ENCODE measurements at places on chromosomes 2 and 18.

DNA sequence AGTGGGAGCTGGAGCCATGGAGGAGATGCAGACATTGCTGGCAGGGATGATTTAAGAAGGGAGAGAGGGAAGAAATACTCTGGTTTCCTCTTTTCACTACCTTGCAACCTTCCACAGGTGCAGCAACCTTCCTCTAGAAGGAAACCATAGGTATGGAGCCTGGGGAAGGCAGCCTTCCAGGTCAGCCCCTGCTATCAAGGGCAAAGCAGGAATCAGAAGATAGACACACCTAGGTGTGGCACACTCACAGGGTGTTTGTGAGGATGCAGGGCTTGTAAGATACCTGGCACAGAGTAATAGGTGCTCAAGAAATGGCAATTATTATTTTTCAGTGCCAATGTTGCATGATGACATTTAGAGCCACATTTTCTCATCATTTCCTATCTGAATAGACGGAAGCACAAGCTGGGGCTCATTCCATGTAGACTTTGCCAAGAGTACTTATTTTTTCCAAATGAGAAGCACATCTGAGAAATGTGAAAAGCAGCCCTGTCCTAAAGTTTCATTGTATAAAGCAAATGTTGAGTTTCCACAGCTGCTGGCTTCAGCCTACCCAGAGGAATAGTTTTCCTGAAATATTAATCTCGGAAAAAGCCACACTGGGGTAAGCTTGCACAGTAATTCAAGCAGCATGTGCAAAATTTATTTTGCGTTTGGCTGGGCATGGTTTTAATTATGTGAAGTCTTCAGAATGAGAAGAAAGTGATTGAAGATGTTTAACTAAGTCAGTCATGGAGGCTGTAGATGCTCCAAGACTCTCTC, 20.6 kb downstream of the EVA1A start:
- DNase-seq: no peak

- DNase-seq: no peak
These were observed 16.1 kb downstream of the DYTN start for GRCh38 chr2:206701952-206702605.

- no peak for DNase-seq
These were observed 1.7 kb upstream of the DPP4 start for GRCh38 chr2:162075689-162076132.

GRCh38 chr18:76167410-76167809, 327.6 kb downstream of the ZNF516 start:
- no peak for DNase-seq

GRCh38 chr2:202060218-202060617, 12.8 kb upstream of the KIAA2012 start:
- DNase-seq: no peak

GRCh38 chr2:38514603-38515154, 88.0 kb downstream of the HNRNPLL start:
- DNase-seq: no peak

GRCh38 chr2:237617587-237617982, 9.8 kb upstream of the LRRFIP1 start:
- no peak for DNase-seq

DNA sequence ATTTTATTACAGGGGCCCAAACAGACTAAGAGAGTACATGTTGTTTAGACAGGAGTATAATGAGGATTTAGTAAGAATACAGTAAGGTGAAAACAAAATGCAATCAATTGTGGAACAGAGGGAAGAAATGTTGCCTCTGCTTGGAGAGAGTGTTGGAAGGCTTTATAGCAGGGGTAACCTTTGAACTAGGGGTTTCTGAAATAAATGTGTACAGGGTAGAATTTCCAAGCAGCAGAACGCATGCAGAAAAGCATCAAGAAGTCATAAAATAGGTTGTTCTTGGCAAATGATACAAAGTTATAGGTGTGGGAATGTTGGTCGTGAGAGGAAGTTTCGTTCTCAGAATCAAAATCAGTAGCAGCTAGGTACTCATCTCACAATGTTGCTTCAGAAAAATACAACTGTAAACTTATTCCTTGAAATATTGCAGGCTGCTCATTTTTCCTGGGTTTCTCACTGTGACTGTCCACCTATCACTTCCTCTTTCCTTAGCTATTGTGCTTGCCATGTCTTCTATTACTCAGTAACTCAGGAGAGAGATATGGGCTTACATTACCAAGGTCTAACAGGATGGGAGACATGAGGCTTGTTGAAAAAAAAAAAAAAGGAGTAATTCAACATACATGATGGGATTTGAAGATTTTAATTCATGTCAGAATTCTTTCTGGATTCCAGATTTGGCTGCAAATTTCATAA, 17.1 kb upstream of the HNMT start:
- no peak for DNase-seq

DNA sequence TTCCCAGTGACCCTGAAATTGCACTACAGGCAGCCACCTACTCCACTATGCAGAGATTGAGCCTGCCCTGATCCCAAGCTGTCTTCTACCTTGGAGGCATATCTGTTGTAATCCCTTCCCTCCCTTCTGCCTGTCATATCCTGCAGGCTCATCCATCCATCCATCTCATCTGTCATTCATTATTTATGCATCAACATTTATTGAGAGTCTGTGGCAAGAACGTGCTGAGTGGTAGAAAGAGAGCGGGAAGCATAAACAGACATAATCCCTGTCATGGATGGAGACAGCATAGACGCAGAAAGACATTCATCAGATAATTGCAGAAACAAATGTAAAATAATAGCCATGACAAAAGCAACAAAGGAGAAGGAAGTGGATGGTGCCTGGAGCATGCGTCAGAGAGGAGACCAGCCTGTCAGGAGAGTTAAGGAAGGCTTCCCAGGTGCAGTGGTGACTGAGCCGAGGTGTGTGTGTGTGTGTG, 110.7 kb upstream of the STPG4 start:
- DNase-seq: no peak

- peak; percentile 64 for DNase-seq
These were observed 33.1 kb downstream of the NGEF start for GRCh38 chr2:232979871-232980461.

DNA sequence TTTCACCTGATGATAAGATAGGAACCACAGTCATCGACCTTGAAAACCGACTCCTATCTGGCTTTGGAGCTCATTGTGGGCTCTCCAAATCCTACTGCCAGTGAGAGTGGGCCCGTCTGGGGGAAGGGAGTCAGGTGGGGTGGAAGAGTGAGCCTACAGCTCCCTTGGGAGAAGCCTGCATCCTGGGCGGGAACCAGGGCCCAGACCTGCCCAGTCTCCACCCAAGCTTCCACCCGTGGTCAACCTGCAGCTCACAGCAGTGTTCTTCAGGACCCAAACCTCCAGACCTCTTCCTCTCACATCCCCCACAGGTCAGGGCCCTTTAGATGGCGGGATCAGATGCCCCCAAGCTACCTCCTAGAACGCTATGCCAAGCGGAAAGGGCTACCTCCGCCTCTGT, 40.2 kb downstream of the LMAN2L start:
- DNase-seq: peak; percentile 72

DNA sequence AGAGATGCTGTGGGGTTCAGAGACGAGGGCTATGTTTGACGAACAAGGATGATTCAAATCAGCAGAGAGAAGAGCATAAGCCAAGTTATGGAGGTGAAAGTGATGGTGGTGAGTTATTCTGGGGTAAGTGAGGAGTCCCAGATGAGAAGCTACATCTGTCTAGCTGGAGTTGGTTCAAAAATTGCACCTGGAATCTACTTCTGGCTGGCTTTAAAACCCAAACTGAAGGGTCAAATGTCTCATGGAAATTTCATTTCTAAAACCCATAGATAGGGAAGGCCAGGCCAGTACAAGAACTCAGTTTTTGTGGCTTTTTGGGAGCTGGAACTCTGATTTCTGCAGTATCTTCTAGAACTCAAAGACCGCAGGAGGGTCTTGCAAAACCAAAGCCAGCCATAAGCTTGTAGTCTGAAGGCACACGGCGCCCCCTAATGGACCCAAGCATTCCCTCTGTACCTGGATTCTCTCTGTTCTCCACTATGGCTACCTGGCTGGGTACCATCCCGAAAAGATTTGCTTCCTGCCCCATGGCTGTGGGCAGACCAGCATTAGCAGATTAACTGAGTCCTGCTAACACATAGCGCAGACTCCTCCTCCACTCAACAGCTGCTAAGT, 229.1 kb upstream of the SLC14A2 start:
- DNase-seq: no peak

GRCh38 chr18:79047556-79048244, 21.5 kb upstream of the ATP9B start:
- DNase-seq: no peak

- no peak for DNase-seq
These were observed 49.4 kb downstream of the SLC66A2 start for GRCh38 chr18:79902075-79902474.

GRCh38 chr2:233259730-233260129, 8.3 kb downstream of the ATG16L1 start:
- no peak for DNase-seq

DNA sequence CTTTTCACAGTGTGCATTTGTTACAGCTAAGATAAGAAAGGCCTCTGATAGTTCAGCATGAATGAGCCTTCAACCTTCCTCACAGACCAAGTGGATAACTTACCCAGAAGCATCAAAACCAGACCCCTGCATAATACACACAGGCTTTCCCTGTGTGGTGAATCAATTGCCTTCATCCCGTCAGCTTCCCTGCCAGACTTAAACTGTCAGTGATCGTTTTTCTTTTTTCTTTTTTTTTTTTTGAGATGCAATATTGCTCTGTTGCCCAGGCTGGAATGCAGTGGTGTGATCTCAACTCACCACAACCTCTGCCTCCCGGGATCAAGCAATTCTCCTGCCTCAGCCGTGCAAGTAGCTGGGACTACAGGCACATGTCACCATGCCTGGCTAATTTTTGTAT, 20.5 kb upstream of the SLC35F5 start:
- no peak for DNase-seq

GRCh38 chr2:43427032-43427424, 168.8 kb downstream of the THADA start:
- DNase-seq: no peak

DNA sequence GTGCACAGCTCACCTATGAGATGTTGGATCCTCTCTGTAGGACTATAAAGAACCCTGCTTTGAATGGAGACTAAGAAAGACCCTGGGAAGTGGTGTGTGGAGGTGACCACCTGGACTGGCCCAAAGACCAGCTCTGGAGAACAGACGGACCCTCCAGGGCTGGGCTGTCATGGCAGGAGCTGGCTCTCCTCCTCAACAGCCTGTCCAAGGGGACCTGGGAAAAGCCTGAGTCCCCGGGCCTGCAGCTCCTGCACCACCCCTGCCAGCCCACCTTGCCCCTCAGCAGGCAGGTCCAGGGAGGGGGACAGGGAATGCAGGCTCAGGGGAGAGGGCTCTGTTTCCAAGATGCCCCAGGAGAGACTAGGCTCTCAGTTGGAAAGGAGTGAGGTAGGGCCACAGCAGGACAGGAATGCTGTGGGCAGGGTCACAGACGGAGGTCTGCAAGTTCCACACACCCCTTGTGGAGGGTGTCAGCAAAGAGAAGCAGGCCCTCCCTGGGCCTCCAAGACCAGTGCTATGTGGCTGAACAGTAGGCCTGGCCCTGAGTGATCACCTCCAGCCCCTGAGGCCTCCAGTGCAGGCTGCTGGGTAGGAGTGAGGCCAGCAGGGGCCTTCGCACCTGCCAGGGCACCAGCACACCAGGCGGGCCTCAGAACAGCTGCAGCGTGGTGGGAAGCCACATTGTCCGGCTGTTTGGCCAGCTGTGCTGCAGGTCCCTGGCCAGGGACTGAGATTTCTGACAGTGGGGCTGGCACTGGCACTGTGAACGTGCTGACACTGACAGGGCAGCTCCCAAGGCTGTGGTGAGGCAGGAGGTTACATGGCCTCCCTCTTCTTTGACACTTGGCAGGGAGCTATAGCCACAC, 86.4 kb upstream of the OTOS start:
- DNase-seq: peak; percentile 76

DNA sequence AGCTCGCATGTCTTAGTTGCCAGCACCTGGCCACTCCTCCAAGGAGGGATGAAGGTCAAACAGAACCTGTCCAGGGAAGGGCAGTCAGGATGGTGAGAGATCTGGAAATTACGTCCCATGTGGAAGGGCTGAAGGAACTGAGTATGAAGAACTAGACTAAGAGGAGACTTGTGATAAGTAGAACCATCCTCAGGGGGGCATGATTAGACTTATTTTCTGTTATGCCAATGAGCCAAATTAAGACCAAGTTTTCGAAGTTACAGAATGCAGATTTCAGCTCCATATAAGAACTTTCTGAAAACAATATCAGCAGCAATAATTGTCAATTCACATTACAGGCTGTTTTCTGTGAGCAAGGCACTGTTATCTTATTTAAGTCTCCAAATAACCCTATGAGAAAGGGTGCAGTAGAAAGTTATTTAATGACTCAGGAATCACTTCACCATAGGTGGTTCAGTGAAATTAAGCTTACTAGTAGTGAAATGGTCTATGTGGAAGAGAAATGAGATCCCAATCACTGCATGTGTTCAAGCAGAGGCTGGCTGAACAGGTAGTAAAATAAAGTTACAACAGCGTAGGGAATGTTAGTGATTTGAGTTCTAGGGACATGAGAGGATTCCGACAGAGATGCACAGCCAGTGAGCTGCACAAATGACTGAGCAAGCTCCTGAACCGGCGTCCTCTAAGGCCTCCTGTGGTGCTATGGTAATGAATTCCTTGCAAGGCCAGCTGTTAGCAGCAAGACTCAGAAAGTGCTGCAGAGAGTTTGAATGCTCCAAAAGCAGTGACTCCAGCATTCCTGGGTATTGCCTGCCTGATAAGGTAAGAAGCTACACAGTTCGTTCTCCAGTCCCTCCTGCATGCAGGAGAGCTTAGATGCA, 4.5 kb upstream of the DYM start:
- no peak for DNase-seq

DNA sequence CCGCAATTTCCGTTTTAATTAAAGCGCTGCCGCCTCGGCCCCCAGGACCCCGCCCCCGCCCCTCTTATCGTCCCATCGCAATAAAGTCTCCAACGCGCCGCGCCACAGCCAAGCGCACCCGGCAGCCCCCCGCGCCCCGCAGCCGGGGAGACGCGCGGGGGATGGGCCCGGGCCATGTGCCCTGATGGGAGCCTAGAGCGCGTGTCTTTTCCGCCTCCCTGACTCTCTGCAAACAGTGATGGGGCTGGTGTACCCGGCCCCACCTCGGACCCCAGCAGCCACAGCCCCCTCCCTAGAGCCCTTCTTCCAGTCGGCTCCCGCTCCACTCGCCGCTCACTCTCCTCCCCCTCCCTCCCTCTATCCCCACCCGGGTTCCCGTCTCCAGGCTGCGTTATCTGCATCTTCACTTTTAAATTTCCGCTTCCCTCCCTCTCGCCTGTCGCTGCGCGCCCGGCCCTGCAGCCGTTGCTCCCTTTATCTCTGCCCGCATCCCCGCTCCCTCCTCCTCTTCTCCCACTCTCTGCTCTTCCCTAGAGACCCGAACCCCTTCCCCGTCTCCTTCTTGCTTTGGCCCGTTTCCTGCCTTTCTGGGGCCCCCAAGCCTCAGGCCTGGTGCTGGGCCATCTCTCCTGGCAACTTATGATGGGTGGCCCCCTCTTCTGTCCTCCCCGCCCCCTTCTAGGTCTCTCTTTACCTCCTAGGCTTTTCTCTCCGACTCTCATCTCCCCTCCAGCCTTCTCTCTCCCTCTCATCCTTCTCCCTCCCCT, 524 bp upstream of the FEV start:
- no peak for DNase-seq

DNA sequence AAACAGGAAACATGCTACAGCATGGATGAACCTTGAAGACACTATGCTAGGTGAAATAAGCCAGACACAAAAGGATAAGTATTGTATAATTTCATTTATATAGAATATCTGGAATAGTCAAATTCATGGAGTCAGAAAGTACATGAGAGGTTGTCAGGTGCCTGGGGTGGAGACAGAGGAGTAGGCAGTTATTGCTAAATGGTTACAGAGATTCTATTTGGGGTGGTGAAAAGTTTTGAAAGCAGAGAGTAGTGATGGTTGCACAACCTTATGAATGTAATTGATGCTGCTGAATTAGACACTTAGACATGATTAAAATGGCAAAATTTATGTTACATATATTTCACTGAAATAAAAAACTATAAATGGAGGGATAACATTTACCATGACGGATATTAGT, 197.4 kb downstream of the VAPA start:
- no peak for DNase-seq
